ENCODE measurements at places on chromosomes 5 and 9.

- DNase-seq: no peak
These were observed 916 bp downstream of the TOR1A start for GRCh38 chr9:129822898-129823541.

DNA sequence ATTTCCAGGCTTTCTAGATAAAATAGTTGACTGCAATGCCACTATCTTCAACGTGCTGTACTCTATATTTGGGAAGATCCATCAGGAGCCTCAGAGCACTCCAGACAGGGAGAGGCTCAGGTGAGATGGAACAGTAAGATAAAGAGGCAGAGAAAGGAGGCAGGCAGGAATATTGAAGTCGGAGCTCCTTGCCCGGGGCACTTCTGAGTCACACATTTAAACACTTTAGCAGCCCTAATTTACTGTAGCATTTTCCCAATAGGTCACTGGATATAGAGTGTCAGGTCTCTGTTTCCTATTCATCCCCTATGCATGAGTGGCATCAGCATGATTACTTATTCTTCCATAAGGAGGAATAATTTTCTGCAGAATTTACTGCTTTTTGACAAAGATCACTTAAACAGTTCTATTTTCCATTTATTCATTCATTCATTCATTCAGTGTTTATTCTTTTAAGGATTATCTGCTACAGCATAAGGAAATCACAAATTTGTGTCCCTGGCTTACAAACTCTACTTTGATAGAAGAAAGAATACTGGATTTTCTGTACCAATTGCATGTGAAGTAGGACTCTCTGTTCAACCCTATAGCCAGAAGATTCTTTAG lies 170.7 kb downstream of the MAPKAP1 start:
- no peak for DNase-seq

DNA sequence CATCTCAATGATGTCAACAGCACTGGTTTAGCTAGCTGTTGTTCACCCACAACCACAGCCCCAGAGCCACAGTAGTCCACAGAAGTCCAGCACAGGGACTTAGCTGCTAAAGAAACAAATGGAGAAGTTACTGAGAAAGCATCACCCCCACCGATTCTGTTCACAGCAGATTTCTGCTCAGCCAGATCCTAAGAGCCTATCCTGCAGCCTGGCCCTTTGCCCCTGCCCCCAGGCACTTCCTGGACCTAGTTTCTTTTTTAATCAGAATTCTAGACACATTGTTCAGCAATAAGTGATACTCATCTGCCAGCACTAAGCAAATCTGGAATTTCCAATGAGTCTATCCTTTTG lies 7.4 kb downstream of the B4GALT1 start:
- peak; percentile 64 for DNase-seq

- DNase-seq: peak; percentile 69
These were observed 54.7 kb upstream of the SUSD3 start for GRCh38 chr9:93003552-93004407.

- no peak for DNase-seq
These were observed 457 bp downstream of the UGCG start for GRCh38 chr9:111896942-111897600.

- DNase-seq: no peak
These were observed 84.9 kb upstream of the NR3C1 start for GRCh38 chr5:143488381-143488780.

DNA sequence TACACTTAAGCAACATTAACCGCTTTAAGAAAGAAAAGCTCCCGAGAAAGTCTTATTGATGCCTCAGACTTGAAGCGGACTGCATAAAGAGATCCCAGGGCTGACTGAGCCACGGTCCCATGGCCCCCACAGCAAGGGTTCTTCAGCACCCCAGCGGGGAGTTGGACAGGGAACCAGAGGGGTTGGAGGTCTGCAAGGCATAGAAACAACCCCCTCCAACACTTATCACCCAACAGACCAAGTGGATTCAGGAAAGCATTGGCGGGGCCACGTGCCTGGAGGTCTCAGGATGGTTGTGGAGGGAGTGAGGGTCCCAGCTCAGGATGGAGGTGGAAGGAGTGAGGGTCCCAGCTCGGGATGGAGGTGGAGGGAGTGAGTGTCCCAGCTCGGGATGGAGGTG lies 143.7 kb upstream of the IRX2 start:
- DNase-seq: no peak

DNA sequence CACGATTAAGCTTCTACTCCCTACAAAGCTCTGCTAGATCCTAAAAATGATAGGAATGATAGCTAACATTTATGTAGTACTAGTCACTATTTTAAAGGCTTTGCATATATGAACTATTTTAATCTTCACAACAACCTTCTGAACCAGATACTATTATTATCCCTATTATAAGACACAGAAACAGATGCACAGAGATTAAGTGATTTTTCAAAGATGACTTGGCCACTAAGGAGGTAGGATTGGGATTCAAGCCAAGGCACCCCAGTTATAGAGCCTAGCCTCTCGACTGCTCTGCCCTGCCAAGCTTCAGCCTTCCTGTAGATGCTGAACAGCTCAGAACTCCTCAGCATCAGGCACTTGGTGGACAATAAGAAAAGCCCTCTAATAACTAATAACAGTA lies 200.9 kb upstream of the PTGER4 start:
- no peak for DNase-seq

GRCh38 chr5:171783051-171783450 lies 2.6 kb upstream of the SMIM23 start:
- no peak for DNase-seq

DNA sequence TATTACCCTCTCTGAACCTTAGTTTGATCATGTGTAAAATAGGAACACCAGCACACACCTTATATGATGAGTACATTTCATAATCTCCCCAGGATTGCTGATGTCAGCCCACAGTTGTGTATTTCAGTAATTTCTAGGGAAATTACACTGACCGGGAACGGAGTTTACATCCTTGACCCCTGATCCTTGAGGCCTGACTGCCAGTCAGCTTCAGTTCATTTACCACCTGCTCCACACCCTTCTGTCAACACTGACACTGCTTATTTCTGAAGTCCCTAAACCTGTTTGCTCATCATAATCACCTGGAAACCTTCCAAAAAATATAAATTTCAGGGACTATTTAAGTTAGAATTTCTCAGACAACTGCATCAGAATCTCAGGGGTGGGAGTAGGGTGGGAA lies 55.3 kb downstream of the ZNF622 start:
- DNase-seq: no peak

- no peak for DNase-seq
These were observed 5.6 kb upstream of the SPARC start for GRCh38 chr5:151692312-151692711.

- no peak for DNase-seq
These were observed 29.0 kb downstream of the VAV2 start for GRCh38 chr9:133963166-133963565.

GRCh38 chr9:122225312-122226141 lies 3.2 kb downstream of the LHX6 start:
- DNase-seq: no peak

DNA sequence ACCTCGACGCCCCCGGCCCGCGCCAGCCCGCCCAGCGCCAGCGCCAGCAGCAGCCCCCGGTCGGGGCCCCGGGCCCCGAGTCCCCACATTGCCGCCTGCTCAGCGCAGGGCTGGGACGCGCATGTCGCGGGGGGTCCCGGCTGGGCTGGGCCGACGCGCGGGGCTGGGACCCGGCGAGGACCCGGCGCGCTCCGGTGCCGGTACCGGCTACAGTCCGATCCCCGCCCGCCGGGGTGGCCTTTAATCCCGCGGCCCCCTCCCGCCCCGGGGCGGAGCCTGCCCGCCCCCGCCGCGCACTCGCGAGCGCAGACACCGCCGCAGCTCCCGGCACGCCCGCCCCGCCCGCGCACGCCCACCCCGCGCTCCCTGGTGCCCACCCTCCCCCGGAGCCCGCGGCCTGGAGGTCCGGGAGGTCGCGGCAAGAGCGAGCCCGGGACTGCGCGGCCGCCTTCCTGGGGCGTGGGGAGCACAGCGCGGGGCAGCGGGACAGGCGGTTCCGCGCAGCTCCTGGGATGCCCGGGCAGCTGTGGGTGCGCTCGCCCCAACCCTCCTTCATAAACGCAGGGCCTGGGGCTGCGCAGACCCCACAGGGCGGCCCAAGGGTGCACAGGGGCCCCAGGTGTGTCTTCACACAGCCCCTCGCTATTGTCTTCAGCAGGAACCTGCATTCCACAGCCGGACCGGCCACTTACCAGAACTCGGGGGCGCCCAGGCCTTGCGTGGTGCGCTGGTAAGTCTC lies at the start of gene SLC9A3:
Gene SLC9A3 (minus strand): TSS at position 216 of the 739 bp plus-strand sequence.
- no peak for DNase-seq

- DNase-seq: no peak
These were observed 341.8 kb upstream of the KIF2A start for GRCh38 chr5:61964201-61964600.

DNA sequence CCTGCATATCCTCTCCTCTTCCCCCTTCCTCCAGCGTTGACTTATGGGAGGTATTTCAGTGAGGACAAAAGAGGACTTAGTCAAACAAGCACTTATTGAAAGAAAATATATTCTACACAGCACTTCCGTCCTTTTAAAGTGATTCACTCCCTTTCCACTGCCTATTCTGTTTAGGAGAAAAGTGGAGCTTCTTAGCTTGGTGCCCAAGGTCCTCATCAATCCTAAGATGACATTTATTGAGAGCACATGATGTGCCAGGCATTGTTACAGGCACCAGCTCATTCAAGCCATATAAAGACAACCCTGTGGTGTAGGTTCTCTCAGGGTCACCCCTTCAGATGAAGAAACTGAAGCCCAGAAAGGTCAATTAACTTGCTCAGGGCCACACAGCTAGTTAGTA lies 95.9 kb downstream of the KCNIP1 start:
- no peak for DNase-seq

DNA sequence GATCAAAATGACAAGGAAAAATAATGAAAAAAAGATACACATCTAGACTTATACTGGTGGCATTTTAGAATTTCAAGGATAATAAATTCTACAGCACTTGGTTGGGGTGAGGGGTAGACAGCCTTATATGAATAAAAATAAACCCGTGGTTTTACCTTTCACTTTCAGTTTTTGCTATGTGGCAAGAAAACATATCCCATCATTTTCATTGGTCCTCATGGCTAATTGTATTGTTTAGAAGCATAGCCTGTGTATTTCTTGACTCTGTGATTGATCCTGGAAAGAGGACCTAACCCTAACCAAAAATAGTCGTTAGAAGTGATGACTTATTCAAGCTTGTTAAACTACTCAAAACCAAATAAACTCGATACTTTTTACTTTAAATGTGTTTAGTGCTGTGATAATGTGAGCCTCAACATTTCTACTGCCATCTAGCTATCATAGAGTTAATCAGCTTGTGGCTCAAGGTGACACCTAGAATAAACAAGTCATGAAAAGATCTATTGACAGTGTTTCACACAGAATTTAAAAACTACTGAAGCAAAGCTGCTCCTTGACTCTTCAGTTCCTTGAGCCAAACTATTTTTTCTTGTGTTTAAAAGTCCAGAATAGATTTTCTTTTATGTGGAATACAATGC lies 153.3 kb upstream of the IZUMO3 start:
- DNase-seq: no peak

DNA sequence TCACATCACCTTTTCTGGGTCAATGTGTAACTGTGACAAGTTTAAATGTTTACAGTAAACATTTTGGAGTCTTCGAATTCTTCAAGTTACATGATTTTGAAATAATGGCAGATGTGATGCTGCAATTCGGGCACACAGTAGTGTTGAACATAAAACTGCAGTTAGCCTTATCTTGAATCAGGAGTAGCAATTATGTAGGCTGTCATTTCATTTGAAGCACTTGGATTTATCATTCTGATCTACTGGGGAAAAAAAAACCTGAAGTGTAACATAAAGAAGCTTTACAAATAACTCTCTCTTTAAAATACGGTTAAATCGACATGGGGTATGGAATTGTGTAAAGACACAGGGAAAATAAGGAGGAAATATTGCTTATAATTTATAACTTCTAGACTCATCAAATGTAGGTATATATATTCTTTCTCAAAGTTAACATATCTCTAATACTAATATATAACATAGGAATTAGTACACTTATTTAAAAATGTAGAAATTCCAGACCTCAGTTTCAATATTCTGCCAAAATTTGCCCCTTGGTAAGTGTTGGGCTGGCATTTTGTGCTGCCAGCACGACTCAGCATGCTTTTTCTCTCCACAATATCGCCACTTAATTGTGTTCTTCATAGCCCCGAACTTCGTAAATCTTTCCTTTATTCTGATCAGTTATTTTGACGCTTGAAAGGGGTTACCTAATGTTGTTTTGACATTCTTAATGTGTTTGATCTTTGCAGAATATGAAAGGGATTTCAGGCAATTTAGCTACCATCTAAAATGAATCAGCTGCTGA lies 226.7 kb downstream of the PRR16 start:
- no peak for DNase-seq

DNA sequence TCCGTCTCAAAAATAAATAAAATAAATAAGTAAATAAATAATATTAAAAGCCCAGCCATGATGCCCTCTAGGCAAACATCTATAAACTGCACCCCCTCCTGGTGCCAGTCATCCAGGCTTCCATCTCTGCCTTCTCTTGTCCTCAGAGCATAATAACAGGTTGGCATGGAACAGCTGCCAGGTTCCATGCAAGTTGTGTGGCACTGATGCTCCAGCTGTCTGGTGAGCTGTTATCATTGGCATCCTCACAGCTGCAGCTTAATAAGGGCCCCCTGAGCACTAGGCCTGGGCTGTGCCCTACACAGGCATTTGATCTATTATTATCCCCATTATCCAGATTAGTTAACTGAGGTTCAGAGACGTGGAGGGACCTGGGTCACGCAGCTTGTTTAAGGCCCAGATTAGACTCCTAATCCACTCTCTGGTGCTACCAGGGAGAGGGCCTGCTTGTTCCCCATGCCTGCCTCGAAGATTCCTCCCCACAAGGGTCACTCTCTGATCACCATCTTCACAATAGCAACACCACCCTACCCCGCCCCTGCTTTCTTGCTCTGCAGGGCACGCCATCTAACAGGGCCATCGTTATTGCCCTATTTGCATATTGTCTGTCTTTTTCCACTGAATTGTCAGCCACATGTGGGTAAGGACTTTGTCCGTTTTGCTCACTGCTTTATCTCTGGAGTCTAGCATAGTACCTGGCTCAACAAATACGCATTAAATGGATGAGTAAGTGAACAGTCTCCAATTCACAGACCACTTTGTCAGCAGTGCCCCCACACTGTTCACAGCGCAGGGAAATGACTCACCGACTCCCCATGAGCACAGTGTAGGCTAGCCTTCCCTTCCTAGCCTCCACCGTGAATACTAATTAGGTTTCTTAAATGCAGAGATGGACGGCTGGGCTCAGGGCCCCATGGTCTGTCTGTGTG lies 1.5 kb upstream of the DNM1 start:
- no peak for DNase-seq

DNA sequence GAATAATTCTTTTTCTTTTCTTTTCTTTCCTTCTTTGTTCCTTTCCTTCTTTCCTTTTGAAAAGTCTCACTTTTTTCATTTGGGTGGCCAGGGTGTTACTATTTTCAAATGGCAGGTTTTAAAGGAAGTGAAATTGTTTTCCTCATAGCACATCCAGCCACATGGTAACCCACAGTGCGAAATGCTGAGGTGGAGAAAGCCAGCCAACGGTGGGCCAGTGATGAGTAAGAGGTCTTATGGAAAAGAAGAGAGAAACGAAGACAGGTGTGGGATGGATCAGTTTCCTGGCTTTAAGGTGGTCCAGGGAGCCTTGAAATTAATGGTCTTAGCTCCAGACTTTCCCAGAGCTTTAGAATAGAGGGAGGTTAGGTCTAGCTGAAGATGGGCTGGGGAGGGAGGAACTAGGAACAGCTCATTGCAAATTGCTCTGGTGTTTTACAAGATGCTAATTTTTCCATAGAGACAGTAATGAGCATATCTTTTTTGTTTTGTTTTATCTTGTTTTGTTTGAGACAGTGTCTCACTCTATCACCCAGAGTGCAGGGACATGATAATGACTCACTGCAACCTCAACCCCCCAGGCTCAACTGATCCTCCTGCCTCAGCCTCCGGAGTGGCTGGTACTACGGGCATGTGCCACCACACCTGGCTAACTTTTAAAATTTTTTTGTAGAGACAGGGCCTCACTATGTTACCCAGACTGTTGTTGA lies 17.8 kb downstream of the ITK start:
- DNase-seq: no peak

Data from ascending aorta (tissue), 2 donors.